ENCODE measurements at places on chromosomes 4 and X.

DNA sequence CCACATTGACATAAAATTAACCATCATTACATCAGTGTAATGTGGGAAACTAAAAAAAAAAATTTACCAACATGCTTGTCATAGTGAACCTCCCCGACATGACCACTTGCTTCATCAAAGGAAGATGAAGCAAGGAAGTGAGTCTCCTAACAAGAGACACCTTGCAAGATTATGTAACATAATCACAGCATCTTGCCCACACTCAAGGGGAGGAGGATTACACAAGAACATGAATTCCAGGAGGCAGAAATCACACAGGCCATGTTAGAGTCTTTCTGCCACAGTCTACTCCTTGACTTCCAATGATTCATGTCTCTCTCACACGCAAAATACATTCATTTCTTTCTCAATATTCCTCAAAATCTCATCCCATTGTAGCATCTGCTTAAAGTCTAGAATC, 93.3 kb downstream of the AKAP4 start:
- DNase-seq: no peak

DNA sequence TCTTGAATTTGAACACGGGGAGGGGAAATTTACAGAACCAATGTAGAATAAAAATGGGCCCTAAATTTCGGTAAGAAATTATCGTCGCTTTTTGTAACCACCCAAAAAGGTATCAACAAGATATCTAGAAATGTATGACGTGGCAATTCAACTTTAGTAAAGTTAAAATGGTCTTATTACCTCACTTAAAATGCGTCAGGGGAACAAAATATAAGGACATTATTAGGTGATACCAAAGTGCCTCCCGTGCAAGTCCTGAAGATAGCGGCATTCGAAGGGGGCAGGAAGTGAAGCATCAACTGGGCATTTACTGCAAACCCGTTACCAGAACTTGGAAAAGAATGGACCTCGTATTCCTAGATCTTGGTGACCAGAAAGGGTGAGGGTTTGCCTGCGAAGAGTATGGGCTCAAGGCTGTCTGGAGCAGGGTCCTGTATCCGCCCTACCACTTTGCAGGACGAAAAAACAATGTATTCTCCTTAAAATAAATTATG, 980 bp downstream of the AP1S2 start:
- DNase-seq: no peak

GRCh38 chr4:7646384-7647061, 211.8 kb upstream of the PSAPL1 start:
- no peak for DNase-seq

DNA sequence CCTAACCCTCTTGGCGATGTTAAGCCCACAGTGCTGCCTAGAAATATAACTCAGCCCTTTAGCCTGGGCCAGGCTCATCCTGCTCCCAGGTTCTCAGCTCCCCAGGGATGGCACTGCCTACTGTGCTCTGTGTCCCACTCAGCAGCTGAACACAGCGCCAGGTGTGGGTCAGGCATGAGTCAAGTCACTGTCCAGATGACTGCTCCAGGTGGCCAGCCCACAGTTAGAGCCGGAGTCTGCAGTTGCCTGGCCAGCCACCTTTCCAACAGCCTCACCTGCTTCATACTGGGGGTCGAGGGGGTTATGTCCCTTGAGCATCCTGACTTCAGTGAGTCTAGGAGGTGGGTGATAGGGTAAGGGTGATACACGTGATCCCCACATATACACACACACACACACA, 48.4 kb downstream of the TBC1D14 start:
- DNase-seq: no peak

GRCh38 chr4:98406819-98407218, 145.6 kb downstream of the RAP1GDS1 start:
- DNase-seq: no peak

DNA sequence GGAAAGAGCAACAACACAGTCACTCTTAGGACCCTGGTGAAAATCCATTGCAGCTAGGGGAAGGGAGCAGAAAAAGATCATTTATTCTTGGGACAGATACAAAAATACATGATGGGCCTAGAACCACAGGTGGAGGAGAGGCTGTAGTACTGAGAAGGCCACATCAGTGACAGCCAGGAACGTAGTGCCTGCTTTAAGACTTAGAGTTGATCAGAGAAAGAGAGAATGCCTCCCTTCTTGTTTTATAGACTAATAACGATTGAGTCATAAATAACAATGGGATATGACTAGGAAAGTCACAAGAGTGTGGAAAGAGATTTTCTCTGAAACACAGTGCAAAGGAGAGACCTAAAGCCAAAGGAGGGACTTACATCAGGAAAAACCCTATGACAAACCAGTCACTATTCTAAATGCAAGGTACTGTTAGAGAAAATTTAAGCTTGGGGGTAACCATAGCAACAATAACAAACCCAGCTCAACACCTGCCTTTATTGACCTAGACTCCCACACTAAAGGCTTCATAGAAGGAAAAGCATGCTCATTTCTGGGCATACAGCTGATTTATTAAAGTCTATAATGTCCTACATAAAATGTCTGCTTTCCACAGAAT, 1015.0 kb upstream of the GRID2 start:
- no peak for DNase-seq

DNA sequence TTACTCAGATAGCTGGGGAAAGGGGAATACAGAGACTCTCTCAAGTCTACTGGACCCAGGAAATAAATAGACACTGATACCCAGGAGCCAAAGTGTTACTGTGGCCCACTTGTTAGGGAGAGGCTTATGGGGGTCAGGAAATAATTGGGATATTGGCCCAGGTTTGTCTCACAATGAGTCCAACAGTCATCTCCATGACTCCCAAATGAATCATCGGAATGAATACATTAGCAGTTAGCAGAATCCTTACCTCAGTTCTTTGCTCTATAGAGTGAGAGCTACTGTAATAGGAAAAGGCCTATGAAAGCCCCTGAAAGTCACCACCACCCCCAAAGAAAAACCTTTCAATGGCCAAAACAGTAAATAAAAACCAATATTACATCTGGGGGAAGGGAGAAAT, 42.4 kb upstream of the ARHGEF6 start:
- DNase-seq: no peak

- DNase-seq: no peak
Observed at GRCh38 chrX:95762716-95763115, 921.9 kb upstream of the DIAPH2 start.

- DNase-seq: no peak
Observed at GRCh38 chrX:344371-344901, 25.8 kb upstream of the GTPBP6 start.

- DNase-seq: no peak
Observed at GRCh38 chr4:147616849-147617172, 386 bp upstream of the TMEM184C start.

- no peak for DNase-seq
Observed at GRCh38 chr4:82905205-82905604, 4.7 kb downstream of the THAP9 start.

DNA sequence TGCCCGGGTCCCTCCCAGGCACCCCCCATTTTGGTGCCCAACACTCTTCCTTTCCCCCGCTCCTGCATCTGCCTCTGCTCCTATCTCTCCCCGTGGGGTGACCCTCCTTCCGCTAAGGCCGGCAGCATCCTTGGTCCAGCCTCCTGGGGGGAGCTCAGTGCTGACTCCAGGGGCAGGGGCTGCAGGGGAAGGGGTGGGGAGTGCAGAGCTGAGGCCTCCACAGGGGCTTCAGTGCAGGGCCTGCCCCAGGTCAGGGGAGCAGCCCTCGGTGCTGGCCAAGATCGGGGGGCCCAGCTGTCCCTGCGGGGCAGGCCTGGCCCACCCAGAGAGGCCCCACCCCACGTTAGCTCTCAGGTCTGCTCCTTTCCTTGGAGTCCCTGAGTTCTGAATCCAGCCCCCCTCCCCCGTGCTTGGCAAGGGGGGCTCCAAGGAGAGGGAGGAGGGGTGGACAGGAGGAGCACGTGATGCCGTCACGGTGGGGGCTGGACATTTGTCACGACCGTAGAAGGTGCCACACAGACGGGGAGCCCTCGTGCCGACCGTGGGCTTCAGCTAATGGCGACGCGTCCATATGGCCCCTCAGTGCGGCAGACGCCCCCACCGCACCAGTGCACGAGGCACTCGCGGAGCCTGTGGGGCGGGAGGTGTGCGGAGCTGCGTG, 63.5 kb upstream of the ADRA2C start:
- DNase-seq: no peak

DNA sequence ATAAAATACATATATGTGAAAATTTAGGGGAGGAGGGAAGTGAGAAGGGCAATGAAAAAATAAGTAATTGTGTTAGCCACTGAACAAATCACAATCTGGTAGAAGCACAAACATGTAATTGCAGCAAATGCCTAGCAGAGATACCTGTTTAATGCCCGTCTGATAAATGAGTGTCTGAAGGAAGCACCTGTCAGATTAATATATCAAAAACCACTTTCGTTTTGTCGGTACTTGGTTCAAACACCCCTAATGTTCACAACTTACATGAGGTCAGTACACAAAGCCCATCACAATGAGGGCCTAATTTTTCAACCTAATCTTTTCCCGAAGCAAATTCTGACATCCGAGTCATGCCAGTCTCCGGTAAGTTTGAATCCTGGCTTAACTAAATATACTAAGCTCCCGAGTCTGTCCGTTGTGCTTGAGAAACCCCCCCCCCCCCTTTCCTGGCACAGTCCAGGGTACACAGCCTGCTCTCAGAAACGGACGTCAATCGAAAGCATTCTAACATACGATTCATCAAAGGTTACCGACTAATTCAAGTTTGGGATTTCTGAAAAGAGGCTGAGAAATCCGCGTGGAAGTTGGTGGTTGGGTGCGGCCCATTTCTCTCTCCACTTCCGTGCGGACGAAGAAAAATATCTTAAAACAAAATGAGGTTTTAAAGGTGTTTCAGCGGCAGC, 758 bp downstream of the SDAD1 start:
- no peak for DNase-seq

DNA sequence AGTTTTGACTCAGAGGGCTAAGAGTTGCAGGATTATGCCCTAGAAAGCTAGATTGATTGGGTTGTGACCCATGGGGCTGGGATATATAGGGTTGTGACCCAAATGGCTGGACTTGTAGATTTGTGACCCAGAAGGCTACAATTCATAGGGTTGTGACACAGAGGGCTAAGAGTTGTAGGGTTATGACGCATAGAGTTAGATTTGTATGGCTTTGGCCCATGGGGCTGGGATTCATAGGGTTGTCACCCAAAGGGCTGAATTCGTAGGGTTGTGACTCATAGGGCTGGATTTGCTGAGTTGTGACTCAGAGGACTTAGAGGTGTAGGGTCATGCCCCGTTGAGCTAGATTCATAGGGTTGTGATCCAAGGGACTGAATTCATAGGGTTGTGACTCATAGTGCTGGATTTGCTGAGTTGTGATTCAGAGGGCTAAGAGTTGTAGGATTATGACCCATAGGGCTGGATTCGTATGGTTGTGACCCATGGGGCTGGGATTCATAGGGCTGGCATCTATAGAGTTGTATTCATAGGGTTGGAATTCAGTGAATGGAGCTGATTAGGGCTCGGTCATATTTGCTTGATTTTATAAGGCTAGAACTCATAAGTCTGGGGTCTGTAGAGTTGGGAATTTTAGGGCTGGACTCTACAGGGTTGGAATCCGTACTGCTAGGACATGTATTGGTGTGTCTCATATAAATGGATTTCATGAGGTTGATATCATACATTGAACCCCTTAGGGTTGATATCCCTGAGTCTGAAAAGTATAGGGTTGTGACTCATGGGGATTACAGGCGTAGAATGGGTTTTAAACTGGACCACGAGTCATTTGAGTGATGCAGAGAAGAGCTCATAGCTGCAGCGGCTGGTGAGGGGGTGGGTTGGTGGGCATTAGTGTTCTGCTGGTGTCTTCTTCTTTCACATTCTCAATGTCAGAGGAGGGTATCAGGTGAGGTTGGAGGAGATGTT, 125.7 kb downstream of the CRLF2 start:
- DNase-seq: no peak

Data from CD4-positive, alpha-beta T cell treated with Interferon gamma for 1 hour (primary cell).